ENCODE measurements at places on chromosomes 4 and X. TPM values are rescaled to one million over a fixed set of nuclear protein-coding genes. Genes with fewer than 3 reads are reported as not detected.

GRCh38 chrX:9166584-9166944 is 132.6 kb upstream of the FAM9B start:
- ATAC-seq, result no peak

DNA sequence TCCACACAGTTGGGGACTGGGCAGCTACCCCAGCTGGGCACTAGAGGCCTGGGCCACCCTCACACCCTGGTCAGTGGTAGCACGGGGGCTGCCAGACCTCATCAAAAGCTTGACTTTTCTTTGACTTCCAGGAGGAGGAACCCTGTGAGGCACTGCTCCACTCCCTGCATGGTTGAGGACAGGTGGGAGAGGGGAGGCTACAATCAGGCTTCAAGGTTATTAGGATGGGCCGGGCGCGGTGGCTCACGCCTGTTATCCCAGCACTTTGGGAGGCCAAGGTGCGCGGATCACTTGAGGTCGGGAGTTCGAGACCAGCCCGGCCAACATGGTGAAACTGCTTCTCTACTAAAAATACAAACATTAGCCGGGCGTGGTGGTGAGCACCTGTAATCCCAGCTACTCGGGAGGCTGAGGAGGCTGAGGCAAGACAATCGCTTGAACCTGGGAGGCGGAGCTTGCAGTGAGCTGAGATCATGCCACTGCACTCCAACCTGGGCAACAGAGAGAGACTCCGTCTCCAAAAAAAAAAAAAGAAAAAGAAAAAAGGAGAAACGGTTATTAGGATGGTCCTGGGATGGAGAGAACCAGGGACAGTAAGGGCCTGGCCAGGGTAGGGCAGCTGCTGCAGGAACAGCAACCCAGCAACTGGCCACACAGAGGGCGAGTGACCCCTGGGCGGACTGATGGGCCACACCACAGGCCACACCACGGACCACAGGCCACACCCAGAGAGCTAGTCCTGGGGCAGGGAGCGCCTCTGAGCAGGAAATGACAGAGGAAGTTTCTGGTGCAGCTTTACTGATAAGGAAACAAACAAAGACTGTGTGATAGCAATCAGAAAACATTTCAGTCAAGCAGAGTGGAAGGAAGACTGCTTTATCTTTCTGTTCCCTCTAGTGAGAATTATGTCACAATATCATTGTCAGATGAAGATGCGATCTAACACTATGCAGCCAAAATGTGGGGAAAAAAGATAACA is 20.5 kb upstream of the OPN1LW start:
- ATAC-seq, result no peak

The TCEAL5 gene
- total RNA-seq, result 12.8 TPM

- ATAC-seq, result no peak
Measured at GRCh38 chr4:119690871-119691270, 62.3 kb upstream of the PDE5A start.

The CLTRN gene
- total RNA-seq, result 0.31 TPM

- ATAC-seq, result no peak
Measured at GRCh38 chr4:10171055-10171454, 54.5 kb upstream of the WDR1 start.

- no peak for ATAC-seq
Measured at GRCh38 chrX:67523932-67524331, 19.9 kb upstream of the AR start.

The P2RY8 gene
- total RNA-seq, result 0.25 TPM

The GDPD2 gene
- 0.28 TPM for total RNA-seq

DNA sequence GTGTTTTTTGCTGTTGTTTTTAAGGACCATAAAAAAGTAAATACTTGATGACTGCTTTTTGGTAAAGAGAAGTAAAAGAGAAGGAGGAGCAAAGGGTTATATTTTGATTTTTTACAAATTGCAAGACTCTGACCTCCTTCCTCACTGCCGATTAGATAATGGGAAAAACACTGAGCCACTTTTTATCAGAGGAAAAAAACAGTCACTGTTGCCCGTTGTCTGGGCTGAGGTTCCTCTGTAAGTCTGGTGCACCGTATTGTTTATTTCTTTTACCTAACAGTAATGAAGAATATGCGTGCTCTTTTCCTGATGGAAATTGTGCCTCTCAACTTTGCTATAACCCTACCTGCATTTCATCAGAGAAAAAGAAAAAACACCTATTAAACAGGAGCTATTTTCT is 178.7 kb upstream of the EMCN start:
- ATAC-seq, result no peak

The ANXA10 gene
- total RNA-seq, result 0.49 TPM

GRCh38 chrX:150841456-150842197 is 56.8 kb downstream of the CD99L2 start:
- no peak for ATAC-seq

DNA sequence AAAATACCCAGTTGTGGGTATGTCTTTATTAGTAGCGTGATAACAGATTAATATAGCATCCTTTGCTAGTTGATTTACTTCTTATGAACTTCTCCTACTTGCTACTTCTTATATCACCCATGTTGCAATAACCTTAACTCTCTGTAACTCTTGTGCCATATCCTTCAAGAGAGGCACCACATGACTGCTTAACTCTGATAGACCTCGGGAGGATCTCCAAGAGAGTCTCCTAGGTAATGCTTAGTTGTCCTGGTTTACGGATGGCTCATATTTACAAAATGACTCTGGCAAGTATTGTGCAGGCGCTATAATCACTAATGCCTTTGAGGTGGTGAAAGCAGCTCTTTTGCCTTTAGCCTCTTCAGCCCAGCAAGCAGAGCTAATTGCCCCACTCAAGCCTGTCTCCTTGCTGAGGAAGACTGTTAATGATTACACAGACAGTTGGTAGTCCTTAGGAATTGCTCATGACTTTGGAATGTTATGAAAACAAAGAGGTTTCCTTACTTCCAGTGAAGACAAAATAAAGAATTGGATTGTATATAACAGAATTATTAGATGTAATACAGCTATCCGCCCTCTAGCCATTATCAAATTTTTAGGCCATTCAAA is 1305.8 kb downstream of the PCDH7 start:
- no peak for ATAC-seq

DNA sequence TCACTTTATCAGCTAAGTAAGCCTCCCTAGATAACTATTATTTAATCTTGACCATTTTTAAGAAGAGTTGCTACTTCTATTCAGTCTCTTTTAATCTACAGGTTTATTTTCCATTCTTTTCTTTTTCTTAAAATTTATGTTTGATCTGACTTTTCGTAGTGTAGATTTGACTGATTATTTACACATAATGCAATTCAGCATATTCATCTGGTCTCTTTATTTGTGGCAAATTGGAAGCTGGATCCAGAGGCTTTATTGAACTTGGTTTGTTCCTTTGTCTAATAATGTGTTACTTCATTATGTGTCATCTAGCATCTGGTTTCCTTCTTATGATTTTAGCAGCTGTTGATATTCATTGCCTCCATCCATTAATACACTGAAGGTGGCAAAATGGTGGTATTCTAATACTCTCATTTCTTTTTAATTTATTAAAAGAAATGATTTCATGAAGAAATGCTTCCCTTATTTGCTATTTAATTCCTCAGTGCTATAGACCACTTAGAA is 113.0 kb downstream of the FBXW7 start:
- ATAC-seq, result no peak

The PDLIM5 gene
- 35.1 TPM for total RNA-seq

- ATAC-seq, result peak; percentile 82
Measured at GRCh38 chrX:23694606-23695005, 27.3 kb downstream of the PRDX4 start.

DNA sequence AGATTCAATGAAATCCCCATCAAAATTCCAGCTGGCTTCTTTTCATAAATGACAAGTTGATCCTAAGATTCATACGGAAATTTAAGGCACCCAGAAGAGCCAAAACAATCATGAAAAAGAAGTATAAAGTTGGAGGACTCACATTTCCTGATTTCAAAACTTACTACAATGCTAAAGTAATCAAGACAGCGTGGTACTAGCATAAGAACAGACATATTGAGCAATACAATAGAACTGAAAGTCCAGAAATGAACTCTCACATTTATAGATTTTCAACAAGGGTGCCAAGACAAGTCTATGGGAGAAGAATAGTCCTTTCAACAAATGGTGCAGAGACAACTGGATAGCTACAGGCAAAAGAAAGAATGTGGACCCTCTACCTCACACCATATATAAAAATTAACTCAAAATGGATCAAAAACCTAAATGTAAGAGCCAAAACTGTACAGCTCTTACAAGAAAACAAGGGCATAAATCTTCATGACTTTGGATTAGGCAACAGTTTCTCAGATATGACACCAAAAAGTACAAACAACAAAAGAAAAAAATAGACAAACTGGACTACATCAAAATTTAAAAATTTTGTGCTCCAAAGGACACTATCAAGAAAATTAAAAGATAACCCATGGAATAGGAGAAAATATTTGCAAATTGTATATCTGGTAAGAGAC is 28.5 kb downstream of the SASH3 start:
- ATAC-seq, result no peak

- no peak for ATAC-seq
Measured at GRCh38 chrX:139803224-139803623, 95.3 kb upstream of the MCF2 start.

The PPP4R3C gene
- total RNA-seq, result not detected

DNA sequence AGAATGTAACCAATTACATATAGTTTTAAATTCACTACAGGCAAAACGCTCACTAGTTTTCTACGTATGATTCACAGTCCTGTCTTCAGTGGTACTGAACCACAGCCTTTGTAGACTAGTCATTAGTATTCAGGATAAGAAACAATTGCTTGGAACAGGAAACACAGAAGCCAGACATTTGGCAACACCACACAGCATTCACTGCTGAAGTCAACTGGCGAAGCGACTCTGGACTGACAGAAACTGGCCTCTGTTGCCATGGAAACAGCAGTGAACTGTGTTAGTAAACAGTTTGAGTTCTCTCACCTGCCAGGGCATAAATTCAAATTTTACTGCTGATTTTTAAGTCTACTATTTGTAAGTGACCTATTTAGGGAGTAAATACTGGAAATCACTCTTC is 57.6 kb downstream of the MAPK10 start:
- peak; percentile 99 for ATAC-seq

GRCh38 chrX:124010157-124010556 is 48.7 kb downstream of the STAG2 start:
- ATAC-seq, result no peak

- ATAC-seq, result no peak
Measured at GRCh38 chr4:41080976-41081375, 133.4 kb downstream of the APBB2 start.

- ATAC-seq, result no peak
Measured at GRCh38 chr4:38512840-38513239, 151.2 kb upstream of the KLF3 start.

DNA sequence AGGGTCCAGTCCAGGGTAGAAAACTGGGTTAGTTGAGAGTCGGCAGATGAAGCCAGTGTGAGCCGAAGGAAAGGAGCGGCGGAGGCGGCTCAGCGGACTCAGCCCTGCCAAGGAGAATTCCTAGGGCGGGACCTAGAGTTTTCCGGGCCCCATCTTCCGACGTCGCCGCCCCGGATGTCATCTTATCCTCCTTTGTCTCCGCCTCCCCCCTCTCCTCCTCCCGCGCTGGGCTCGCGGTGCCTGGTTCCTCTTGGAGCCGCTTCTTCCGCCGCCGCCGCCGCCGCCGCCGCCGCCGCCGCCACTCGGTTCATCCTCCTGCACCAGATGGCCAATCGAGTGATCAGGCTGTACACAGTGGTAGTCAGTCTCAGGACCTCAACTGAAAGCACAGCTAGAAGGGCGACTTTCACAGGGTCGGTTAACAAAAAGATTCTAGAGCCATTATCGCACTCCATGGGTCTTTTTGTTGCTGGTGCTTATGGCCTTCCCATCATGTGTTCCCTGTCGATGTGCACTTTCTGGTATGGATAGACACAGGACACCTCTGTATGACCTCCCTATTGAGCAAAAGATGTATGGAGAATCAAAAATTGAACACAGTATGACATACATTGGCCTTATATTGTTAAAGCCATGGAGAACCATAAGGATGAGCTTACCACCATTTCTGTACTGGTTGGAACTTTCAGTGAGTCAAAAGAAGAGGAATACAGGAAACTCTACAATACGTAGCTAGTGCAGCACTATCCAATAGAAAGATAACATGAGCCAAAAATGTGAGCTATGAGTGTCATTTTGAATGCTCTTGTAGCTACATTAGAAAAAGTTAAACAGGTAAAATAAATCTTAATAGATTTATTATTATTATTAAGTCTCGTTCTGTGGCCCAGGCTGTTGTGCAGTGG is 32.4 kb upstream of the THOC2 start:
- peak; percentile 98 for ATAC-seq

DNA sequence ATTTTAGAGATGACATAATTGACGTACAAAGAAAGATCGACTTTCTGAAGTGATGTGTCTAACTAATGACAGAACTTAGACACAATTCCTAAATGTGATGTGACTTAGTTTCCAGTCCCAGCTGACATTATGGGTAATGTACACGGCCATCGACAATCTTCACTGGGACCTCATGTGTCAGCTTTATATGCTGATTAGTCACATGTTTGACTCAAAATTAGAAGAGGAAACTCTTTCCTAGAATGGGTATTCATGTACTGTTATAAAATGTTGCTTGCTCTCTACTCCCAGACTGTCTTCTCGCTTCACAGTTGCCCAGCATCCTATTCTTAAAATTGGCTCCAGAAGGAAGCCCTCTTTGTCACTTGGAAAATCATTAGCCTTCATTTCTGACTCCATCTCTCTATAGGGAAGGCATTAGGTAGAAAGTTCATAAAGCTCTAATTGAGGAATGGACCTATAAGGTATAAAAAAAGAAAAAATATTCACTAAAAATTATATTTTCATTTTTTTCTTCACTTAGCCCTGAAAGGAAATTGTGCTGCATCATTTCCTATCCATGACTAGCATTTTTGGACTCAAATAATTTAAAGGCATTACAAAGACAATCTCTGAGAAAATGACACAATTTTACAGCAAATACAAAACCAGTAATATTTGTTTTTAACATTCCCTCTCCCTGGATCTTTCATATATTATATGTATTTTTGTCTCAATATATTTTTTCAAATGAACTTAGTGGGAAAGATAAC is 554.6 kb downstream of the INPP4B start:
- ATAC-seq, result no peak

DNA sequence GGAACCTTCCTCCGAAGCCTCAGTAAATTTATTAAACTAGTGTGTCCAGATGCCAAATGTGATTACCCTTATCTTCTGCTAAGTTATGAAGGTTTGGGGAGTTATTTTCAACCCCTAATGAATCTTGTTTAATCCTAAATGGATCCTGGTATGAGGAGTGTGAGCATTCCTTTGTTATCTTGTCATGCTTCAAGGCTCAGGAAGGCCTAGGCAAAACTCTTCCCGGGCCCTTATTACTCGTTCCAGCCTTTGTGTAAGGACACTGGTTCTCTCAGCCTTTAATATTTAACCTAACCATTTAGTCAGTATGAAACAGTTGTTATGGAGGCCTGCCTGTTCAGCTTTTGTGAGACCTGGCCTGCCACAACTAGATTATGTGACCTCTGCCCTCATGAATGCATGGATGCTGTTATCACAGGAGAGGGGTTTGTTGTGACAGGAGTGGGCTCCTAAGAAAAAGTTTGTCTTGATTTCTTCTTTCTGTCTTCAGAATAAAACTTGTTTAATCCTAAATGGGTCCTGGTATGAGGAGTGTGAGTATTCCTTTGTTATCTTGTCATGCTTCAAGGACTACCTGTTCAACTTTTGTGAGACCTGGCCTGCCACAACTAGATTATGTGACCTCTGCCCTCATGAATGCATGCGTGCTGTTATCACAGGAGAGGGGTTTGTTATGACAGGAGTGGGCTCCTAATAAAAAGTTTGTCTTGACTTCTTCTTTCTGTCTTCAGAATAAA is 181.7 kb downstream of the SLC39A8 start:
- no peak for ATAC-seq

- ATAC-seq, result no peak
Measured at GRCh38 chr4:181146051-181146450, 1097.2 kb upstream of the TENM3 start.

The FRG2 gene
- total RNA-seq, result not detected

The TMEM271 gene
- total RNA-seq, result 0.88 TPM

The BST1 gene
- 4.5 TPM for total RNA-seq
